ENCODE measurements at places on chromosomes 6 and 20. TPM values are rescaled to one million over a fixed set of nuclear protein-coding genes. Genes with fewer than 3 reads are reported as not detected.

SLC22A3 gene
- total RNA-seq, result 8.6 TPM

HLA-DOB gene
- not detected for total RNA-seq

CDSN gene
- total RNA-seq, result not detected

BEND6 gene
- total RNA-seq, result 0.90 TPM

DLL1 gene
- 23.8 TPM for total RNA-seq

ECT2L gene
- not detected for total RNA-seq

ULBP1 gene
- total RNA-seq, result 0.19 TPM

TBPL1 gene
- total RNA-seq, result 16.5 TPM

SCUBE3 gene
- total RNA-seq, result 0.22 TPM

LHFPL5 gene
- not detected for total RNA-seq

CST2 gene
- not detected for total RNA-seq

ACSS1 gene
- 14.3 TPM for total RNA-seq

ACTL10 gene
- 0.93 TPM for total RNA-seq

SRSF12 gene
- 1.5 TPM for total RNA-seq

PRSS16 gene
- total RNA-seq, result 0.19 TPM

UBE2C gene
- total RNA-seq, result not detected

PANK2 gene
- 31.1 TPM for total RNA-seq

OTOR gene
- not detected for total RNA-seq

TUBB2B gene
- total RNA-seq, result 12.2 TPM

SAMD5 gene
- 0.39 TPM for total RNA-seq

MTCH1 gene
- total RNA-seq, result 169 TPM

CDH26 gene
- total RNA-seq, result 1.5 TPM

ADGRB3 gene
- total RNA-seq, result 0.74 TPM

CFB gene
- 38.0 TPM for total RNA-seq

C20orf144 gene
- not detected for total RNA-seq

GLP1R gene
- total RNA-seq, result not detected

CALHM4 gene
- not detected for total RNA-seq

CDK5RAP1 gene
- 25.9 TPM for total RNA-seq

DEFB124 gene
- 1.7 TPM for total RNA-seq

MRPS10 gene
- 32.1 TPM for total RNA-seq

SLC17A9 gene
- total RNA-seq, result 12.7 TPM

ZNF335 gene
- 17.1 TPM for total RNA-seq

TRIM15 gene
- total RNA-seq, result not detected

BMP7 gene
- total RNA-seq, result 0.16 TPM

PACRG gene
- total RNA-seq, result not detected

POM121L2 gene
- not detected for total RNA-seq
